ENCODE measurements at places on chromosomes 5 and 9. TPM values are rescaled to one million over a fixed set of nuclear protein-coding genes. Genes with fewer than 3 reads are reported as not detected.

DNA sequence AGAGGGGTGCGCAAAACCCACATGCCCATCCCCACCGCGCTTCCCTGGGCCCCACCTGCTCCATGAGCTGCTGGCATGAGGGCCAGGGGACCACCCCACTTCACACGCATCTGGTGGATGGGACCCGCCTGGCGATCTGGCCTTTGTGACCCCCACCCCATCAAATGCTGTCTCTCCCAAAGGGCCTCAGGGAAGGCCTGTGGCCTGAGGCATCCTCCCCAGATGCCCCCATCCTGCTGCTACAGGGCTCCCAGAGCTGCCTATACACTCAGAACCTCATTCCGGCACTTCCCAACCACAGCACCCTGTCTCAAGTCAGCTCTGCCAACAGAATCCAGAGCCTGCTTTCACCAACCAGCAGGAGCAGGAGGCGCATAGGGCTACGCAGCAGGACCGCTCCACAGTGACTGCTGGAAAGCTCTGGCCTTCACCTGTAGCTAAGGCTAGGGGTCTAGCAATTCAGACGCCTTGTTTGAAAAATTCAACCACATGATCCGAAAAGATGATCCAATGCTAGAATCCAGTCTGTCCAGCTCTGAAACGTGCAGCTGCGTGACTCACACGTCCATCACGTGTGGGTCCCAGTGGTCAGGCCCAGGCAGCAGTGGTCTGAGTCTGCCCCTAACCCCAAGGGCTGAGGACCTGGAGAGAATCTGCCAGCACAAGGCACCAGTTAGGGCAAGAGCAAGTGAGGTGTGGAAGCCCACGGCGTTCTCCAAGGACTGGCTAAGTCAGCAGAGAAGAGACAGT is 1.4 kb upstream of the SNAPC4 start:
- DNase-seq = no peak
- no peaks in the 10 kb centered on the region for H3K4me1 ChIP-seq
- H3K4me3 ChIP-seq = no peak overlapping the region
- no peaks in the 10 kb centered on the region for H3K27me3 ChIP-seq
- peak overlapping the region; percentile 69 for H3K27ac ChIP-seq
- peaks cover 16% of the 10 kb centered on the region for H3K36me3 ChIP-seq

DNA sequence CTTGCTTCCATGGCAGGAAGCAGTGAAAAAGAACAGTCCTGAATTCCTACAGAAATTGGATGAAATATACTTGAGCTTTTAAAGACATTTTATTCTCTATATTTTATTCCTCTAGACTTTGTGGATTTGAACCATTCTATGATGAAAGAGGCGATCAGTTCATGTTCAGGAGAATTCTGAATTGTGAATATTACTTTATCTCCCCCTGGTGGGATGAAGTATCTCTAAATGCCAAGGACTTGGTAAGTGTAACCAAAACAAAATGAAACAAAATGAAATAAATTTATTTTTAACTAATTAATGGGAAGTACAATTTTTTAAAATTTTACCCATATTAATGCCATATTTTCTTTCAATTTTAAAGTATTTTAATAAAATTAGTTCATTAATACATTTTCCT is 34.1 kb downstream of the STARD4 start:
- H3K27ac ChIP-seq = no peak overlapping the region
- H3K4me1 ChIP-seq = no peaks in the 10 kb centered on the region
- H3K36me3 ChIP-seq = no peaks in the 10 kb centered on the region

GRCh38 chr5:107443897-107444296 is 226.8 kb downstream of the EFNA5 start:
- H3K27me3 ChIP-seq = no peaks in the 10 kb centered on the region
- DNase-seq = no peak
- H3K36me3 ChIP-seq = no peaks in the 10 kb centered on the region
- peaks cover 4% of the 10 kb centered on the region for H3K4me1 ChIP-seq
- H3K27ac ChIP-seq = no peak overlapping the region

GRCh38 chr5:125750861-125751186 is 672.4 kb upstream of the GRAMD2B start:
- H3K27ac ChIP-seq = no peak overlapping the region
- no peaks in the 10 kb centered on the region for H3K27me3 ChIP-seq
- no peaks in the 10 kb centered on the region for H3K36me3 ChIP-seq
- no peaks in the 10 kb centered on the region for H3K4me1 ChIP-seq
- H3K4me3 ChIP-seq = no peak overlapping the region
- no peak for DNase-seq

- no peak for DNase-seq
- H3K27me3 ChIP-seq = no peaks in the 10 kb centered on the region
- H3K4me1 ChIP-seq = no peaks in the 10 kb centered on the region
- H3K27ac ChIP-seq = no peak overlapping the region
- H3K4me3 ChIP-seq = no peak overlapping the region
These were observed 840.4 kb upstream of the WWC1 start for GRCh38 chr5:167451076-167451475.

- H3K4me3 ChIP-seq = no peak overlapping the region
- peaks cover 8% of the 10 kb centered on the region for H3K4me1 ChIP-seq
- H3K36me3 ChIP-seq = no peaks in the 10 kb centered on the region
- no peak overlapping the region for H3K27ac ChIP-seq
These were observed 73.2 kb upstream of the UNC5A start for GRCh38 chr5:176736931-176737745.

- H3K27me3 ChIP-seq = no peaks in the 10 kb centered on the region
- no peak overlapping the region for H3K4me3 ChIP-seq
- H3K4me1 ChIP-seq = peaks cover 7% of the 10 kb centered on the region
- no peaks in the 10 kb centered on the region for H3K36me3 ChIP-seq
These were observed 201.2 kb downstream of the NXNL2 start for GRCh38 chr9:88736136-88736637.

DNA sequence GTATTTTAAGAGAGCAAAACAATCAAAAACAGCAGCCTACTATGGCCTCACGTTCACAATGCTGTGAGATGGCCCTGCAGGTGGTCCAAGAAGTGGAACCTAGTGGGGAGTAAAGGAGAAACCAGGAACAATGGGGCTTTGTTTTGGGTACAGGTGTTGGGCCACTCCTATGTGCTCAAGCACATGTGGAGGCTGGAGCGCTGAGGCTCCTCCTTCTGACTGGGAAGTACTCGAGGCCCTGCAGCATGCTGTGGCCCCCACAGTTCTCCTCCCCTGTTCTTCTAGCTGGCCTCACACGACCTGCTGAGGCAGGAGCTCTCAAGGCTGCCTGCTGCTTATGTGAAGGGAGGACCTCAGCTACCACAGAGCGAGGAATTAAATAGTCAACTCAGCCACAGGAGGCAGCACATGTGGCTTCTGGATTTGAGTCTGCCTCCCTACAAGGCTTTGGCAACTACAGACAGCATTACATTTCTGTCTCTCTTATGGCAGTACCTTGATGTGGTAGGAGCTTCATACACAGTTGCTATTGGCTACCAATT is 482.3 kb downstream of the SPOCK1 start:
- H3K4me3 ChIP-seq = no peak overlapping the region
- H3K4me1 ChIP-seq = no peaks in the 10 kb centered on the region
- H3K27me3 ChIP-seq = no peaks in the 10 kb centered on the region
- DNase-seq = no peak

- DNase-seq = no peak
- H3K27me3 ChIP-seq = no peaks in the 10 kb centered on the region
- no peak overlapping the region for H3K27ac ChIP-seq
- no peaks in the 10 kb centered on the region for H3K36me3 ChIP-seq
These were observed 226.8 kb downstream of the CETN3 start for GRCh38 chr5:90182726-90183125.

DNA sequence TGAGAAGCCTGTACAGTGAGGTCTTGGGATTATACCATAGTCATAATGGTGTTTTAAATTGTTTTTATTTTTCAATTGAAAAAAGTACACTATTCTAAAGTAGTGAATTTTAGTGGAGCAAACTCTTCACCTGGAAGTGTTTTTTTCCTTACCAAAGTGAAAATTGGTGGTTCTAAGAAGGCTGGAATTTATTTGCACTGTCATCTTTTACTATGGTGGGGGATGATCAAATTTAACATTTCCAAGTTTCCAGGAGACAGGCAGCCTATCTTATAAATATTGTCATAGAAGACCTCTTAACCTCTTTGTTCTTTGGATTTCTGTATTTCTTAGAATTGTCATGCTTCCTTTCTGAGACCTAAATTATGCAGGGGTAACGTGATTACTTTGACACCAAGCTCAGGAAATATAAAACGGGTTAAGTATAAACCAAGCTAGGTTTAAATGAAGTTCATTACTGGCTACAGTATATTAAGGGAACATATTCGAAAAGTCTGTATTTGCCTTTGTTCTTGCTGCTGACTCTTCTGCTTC is 20.2 kb downstream of the NDFIP1 start:
- H3K27ac ChIP-seq = peak overlapping the region; percentile 9
- peaks cover 19% of the 10 kb centered on the region for H3K36me3 ChIP-seq
- DNase-seq = no peak

GRCh38 chr5:54224103-54224826 is 86.1 kb downstream of the ARL15 start:
- H3K4me1 ChIP-seq = peaks cover 3% of the 10 kb centered on the region
- no peak overlapping the region for H3K27ac ChIP-seq
- H3K4me3 ChIP-seq = no peak overlapping the region
- no peaks in the 10 kb centered on the region for H3K27me3 ChIP-seq
- DNase-seq = no peak

- no peaks in the 10 kb centered on the region for H3K27me3 ChIP-seq
- no peak for DNase-seq
- no peaks in the 10 kb centered on the region for H3K36me3 ChIP-seq
These were observed 79.4 kb downstream of the WWC1 start for GRCh38 chr5:168370831-168371230.

GRCh38 chr9:132185073-132186009 is 23.5 kb downstream of the NTNG2 start:
- peak; percentile 49 for DNase-seq
- no peaks in the 10 kb centered on the region for H3K36me3 ChIP-seq
- peaks cover 19% of the 10 kb centered on the region for H3K27me3 ChIP-seq
- H3K4me1 ChIP-seq = peaks cover 3% of the 10 kb centered on the region
- no peak overlapping the region for H3K27ac ChIP-seq

DNA sequence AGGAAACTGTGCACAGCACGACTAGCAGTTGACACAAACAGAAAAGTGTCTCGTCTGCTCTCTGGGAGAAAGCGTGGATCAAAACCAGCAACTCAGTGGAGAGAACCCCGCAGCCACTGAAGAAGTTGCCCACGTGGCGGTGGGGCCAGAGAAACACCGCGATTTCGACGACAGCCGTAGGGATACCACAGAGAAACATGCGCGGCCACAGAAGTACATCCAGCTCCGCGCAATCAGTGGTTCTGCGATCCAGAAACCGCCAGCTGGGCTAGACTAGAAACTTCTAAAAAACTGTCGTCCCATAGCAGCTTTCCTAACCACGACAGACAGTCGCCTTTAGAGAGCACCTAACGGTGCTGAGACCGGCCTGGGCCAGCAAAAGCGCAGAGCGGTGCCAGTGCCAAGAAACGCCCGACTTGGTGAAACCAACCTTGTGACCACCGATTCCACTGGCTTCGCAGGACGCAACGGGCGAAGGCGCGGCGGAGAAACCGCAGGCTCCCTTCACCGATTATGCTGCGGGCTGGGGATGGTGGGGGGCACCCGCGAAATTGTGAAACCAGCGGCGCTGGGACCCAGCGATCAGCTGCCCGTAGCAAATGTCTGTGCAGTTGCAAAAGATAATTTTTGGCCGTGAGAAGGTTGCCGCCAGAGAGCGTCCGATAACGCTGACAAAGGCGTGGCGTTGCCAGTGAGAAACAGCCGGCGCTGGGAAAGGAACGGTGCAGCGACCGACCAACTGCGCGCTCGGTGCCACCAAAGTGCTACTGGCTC is 2.7 kb upstream of the ANXA2R start:
- H3K4me3 ChIP-seq = peak overlapping the region; percentile 42
- H3K36me3 ChIP-seq = no peaks in the 10 kb centered on the region
- H3K27me3 ChIP-seq = peaks cover 93% of the 10 kb centered on the region
- peaks cover 12% of the 10 kb centered on the region for H3K4me1 ChIP-seq
- H3K27ac ChIP-seq = no peak overlapping the region

GRCh38 chr9:92173318-92173717 is 58.1 kb upstream of the SPTLC1 start:
- no peaks in the 10 kb centered on the region for H3K27me3 ChIP-seq
- H3K27ac ChIP-seq = no peak overlapping the region
- H3K36me3 ChIP-seq = no peaks in the 10 kb centered on the region
- no peak for DNase-seq
- no peaks in the 10 kb centered on the region for H3K4me1 ChIP-seq

- H3K4me1 ChIP-seq = peaks cover 33% of the 10 kb centered on the region
- DNase-seq = peak; percentile 77
- H3K4me3 ChIP-seq = no peak overlapping the region
- H3K27me3 ChIP-seq = no peaks in the 10 kb centered on the region
- no peak overlapping the region for H3K27ac ChIP-seq
These were observed 314.4 kb downstream of the GADD45G start for GRCh38 chr9:89919171-89919681.

DNA sequence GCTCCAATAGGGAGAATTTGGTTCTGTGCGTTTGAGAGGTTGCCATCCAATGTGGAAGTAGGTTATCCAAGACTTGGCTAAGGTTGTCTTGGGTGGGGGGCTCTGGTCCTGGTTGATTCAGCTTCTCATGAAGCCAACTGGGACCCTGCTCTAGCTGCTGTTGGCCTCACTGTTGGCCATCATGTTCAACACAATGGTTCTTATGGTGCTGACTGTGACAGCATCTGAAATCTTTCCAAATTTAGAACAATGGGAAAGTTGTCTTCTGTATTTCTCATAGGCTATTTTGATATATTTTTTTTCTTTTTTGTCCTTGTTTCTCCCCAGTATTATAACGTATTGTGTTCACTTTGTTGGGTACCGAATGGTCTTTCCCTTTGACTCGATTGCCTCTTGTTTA is 71.9 kb downstream of the GDNF start:
- H3K27me3 ChIP-seq = no peaks in the 10 kb centered on the region
- H3K4me3 ChIP-seq = no peak overlapping the region
- H3K27ac ChIP-seq = no peak overlapping the region
- DNase-seq = no peak
- H3K4me1 ChIP-seq = no peaks in the 10 kb centered on the region
- no peaks in the 10 kb centered on the region for H3K36me3 ChIP-seq

- H3K36me3 ChIP-seq = no peaks in the 10 kb centered on the region
- H3K27me3 ChIP-seq = no peaks in the 10 kb centered on the region
- no peak overlapping the region for H3K27ac ChIP-seq
- no peak for DNase-seq
These were observed 54.2 kb downstream of the MAPKAP1 start for GRCh38 chr9:125652759-125653158.

GRCh38 chr5:39109606-39110005 is 35.4 kb upstream of the RICTOR start:
- H3K27me3 ChIP-seq = no peaks in the 10 kb centered on the region
- H3K4me3 ChIP-seq = no peak overlapping the region
- H3K36me3 ChIP-seq = no peaks in the 10 kb centered on the region
- H3K4me1 ChIP-seq = no peaks in the 10 kb centered on the region

Gene IER5L
- 77.4 TPM for total RNA-seq

Gene TMEM174
- total RNA-seq = not detected

Gene HAPLN1
- 14.3 TPM for total RNA-seq

Gene SLC1A3
- 4.9 TPM for total RNA-seq

Gene GZMA
- total RNA-seq = not detected

Gene SPINK6
- total RNA-seq = not detected

Gene PCDHB5
- 27.5 TPM for total RNA-seq

Gene CMBL
- 1.3 TPM for total RNA-seq

Gene ANKRD20A1
- total RNA-seq = 0.07 TPM

Gene ZDHHC11
- total RNA-seq = 12.7 TPM
